ENCODE measurements at places on chromosomes 7 and 10.

GRCh38 chr10:91061187-91061586 lies 140.3 kb upstream of the ANKRD1 start:
- no peak for DNase-seq

GRCh38 chr7:381211-382042 lies 91.5 kb downstream of the FOXL3 start:
- no peak for DNase-seq

DNA sequence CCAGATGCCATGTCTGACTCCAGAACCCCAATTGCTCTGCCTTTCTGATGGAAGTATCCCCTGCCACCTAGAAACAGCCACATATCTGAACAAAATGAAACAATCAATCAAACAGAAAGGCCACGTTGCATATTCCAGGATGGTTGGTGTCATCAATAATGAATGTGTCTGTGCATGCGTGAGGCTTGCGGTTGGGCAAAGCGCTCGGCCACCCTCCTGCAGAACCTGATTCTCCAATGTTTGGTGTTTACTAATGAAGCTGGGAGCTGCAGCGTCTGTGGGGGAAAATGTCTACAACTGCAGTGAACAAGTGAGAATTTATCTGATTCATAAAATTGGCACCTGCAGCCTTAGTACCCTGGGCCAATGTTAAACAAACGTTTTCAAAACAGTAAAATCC lies 121.2 kb upstream of the ADARB2 start:
- DNase-seq: no peak

DNA sequence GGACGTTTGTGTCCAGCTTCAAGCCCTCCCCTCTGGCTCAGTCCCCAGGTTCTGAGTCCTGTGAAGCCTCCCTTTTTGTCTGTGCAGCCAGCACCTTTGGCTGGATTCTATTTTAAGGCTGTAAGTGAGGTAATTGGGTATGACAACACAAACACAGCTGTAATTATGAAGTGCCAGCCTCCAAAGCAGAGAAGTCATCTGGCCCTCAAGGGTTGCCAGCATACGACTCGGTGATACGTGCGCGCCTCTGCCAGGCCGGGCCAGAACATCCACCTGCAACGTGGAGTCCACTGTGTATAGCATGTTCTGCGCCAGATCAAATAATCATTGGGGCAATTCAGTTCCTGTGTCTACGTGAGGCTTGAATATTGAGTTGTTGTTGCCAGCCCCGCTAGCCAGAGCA lies 6.7 kb upstream of the FAM180A start:
- DNase-seq: no peak
